ENCODE measurements at places on chromosomes 11 and 22. TPM values are rescaled to one million over a fixed set of nuclear protein-coding genes. Genes with fewer than 3 reads are reported as not detected.

Gene CLMP
- total RNA-seq, result 235 TPM

Gene SAA4
- total RNA-seq, result 0.27 TPM

Gene FAM111B
- total RNA-seq, result 42.9 TPM

Gene TSPAN18
- 0.49 TPM for total RNA-seq

Gene NELL1
- not detected for total RNA-seq

Gene RASD2
- 0.09 TPM for total RNA-seq

Gene ARVCF
- 12.9 TPM for total RNA-seq

Gene RCN1
- 317 TPM for total RNA-seq

Gene OR6A2
- total RNA-seq, result 0.27 TPM

Gene CRELD2
- total RNA-seq, result 69.4 TPM

Gene CRYAB
- total RNA-seq, result 60.2 TPM

Gene KLHDC7B
- total RNA-seq, result 2.4 TPM

Gene MS4A8
- total RNA-seq, result 0.49 TPM

Gene POU2AF1
- not detected for total RNA-seq

Gene MRE11
- 15.5 TPM for total RNA-seq

Gene MS4A6A
- not detected for total RNA-seq

Gene TEF
- total RNA-seq, result 17.4 TPM

Gene SMARCB1
- 55.2 TPM for total RNA-seq

Gene KCNJ11
- total RNA-seq, result not detected

Gene OR5M10
- not detected for total RNA-seq

Gene CDC42BPG
- total RNA-seq, result 0.08 TPM

Gene WNT11
- not detected for total RNA-seq

Gene RFPL3
- total RNA-seq, result not detected

Gene VSIG10L2
- total RNA-seq, result not detected

Gene SCN4B
- under 0.01 TPM for total RNA-seq

Gene TUT1
- total RNA-seq, result 4.5 TPM

Gene SMTNL1
- not detected for total RNA-seq

Gene PYGM
- total RNA-seq, result 1.7 TPM

Gene BATF2
- total RNA-seq, result 0.25 TPM

Gene MS4A12
- not detected for total RNA-seq

Gene PITPNM1
- 24.0 TPM for total RNA-seq

Gene RAB38
- total RNA-seq, result 1.2 TPM

Gene RASL10A
- not detected for total RNA-seq

Gene XKR3
- not detected for total RNA-seq

Gene CASP5
- total RNA-seq, result not detected

Gene NLRP14
- not detected for total RNA-seq

Gene PKP3
- 1.3 TPM for total RNA-seq

Gene RIC3
- not detected for total RNA-seq

Gene UBQLNL
- 0.36 TPM for total RNA-seq

Gene SORL1
- total RNA-seq, result 1.4 TPM

Gene NRGN
- 0.27 TPM for total RNA-seq

Gene OR10A2
- total RNA-seq, result not detected

Gene NCAM1
- 23.6 TPM for total RNA-seq

Gene EFCAB6
- total RNA-seq, result 2.7 TPM

Gene CYB5R2
- total RNA-seq, result 11.2 TPM

Gene LRP5
- 8.3 TPM for total RNA-seq

Gene C22orf23
- total RNA-seq, result 0.54 TPM

Gene SMIM38
- total RNA-seq, result 0.09 TPM

Gene CRACR2B
- total RNA-seq, result 1.3 TPM

Gene TMEM25
- total RNA-seq, result 7.7 TPM

Gene FAM180B
- total RNA-seq, result not detected

Gene GP1BB
- 20.1 TPM for total RNA-seq

Gene CDC42EP1
- 30.3 TPM for total RNA-seq

Gene ARHGAP20
- total RNA-seq, result 20.0 TPM

Gene INPP5J
- under 0.01 TPM for total RNA-seq

Gene OR52H1
- 0.81 TPM for total RNA-seq

Gene MMP1
- total RNA-seq, result 13.2 TPM
